ENCODE measurements at places on chromosomes 11 and 22.

DNA sequence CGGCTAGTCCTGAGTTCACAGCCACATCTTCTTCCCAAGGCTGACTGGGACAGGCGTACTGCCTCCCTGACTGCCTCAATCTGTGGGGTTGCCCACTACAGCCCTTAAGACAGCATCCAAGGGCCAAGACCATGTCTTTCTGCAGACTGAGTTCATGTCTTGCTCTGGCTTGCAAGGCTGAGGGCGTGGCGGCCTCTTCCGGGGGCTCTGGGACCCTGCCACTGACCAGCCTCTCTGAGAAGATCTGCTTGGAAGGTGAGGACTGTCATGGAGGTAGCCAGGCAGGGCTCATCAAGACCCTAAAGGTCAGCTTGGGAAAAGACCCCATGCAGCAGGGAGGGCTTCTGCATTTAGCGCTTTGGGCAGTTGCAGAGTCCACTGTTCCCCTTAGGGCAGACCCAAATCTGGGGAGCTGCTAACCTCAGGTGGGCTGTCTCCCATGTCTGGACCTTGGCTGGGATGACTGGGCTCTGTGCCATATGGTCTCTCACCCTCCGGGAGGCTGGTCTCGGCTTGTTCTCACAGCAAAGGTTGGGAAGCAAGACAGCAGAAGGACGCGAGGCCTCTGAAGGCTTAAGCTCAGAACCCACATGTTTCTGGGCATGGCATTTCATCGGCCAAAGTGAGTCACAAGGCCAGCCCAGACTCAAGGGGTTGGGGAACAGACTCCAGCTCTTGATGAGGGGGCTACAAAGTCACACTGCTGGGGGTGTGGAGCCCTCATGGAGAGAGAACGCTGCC lies 109.1 kb upstream of the LMO1 start:
- no peak for DNase-seq

GRCh38 chr22:46553189-46553588 lies 15.8 kb upstream of the CELSR1 start:
- DNase-seq: no peak

- no peak for DNase-seq
Observed at GRCh38 chr11:115676206-115676605, 172.0 kb upstream of the CADM1 start.

DNA sequence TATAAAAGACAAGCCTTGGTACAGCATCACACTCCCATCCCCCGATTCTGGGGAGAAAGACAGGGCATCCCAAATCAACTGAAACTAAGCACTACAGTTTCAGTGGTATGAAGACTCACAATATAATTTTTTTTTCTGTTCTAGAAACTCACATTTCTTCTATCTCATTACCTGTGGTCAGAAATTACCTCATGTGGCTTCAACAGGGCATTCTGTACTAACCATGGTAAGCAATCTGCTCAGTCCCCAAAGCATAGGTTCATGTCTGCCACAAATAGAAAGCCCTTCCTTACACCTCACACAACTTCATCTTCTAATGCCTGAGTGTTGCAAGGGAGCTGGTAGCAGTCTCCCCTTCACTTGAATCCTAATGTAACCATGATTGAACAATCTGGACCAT lies 147.4 kb upstream of the POU2AF2 start:
- no peak for DNase-seq

DNA sequence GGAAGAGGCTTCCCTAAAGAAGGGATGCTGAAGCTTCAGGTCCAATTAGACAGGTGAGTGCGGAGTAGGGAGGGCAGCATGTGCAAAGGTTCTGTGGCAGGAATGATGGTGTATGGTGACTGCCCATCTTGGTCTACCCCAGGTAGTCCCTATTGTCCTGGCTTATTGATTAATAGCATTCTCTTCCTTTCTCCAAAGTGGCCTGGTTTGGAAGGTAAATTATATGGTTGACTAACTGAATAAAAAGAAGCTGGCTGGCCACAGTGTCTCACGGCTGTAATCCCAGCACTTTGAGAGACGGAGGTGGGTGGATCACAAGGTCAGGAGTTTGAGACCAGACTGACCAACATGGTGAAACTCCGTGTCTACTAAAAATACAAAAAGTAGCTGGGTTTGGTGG lies 230.5 kb downstream of the MIAT start:
- DNase-seq: no peak

- no peak for DNase-seq
Observed at GRCh38 chr11:27174021-27174420, 133.4 kb downstream of the BBOX1 start.

- no peak for DNase-seq
Observed at GRCh38 chr11:94481342-94481741, 12.3 kb downstream of the MRE11 start.

GRCh38 chr11:27025957-27026733 lies 14.5 kb upstream of the BBOX1 start:
- DNase-seq: no peak
